A549 treated with CORT108297 at 1 μM for 4 hours (cell line): ENCODE measurements at places on chromosomes 16 and 17. TPM values are rescaled to one million over a fixed set of nuclear protein-coding genes. Genes with fewer than 3 reads are reported as not detected.

Gene TMEM238L
- not detected in 5 replicates for total RNA-seq

Gene FLOT2
- total RNA-seq = 71.4 to 84.2 TPM (median 80.5 TPM) in 5 replicates

Gene LRRC37A
- total RNA-seq = 0.51 to 0.95 TPM (median 0.85 TPM) in 5 replicates

Gene FAM222B
- total RNA-seq = 25.7 to 31.0 TPM (median 27.7 TPM) in 5 replicates

Gene METTL23
- 60.8 to 65.2 TPM (median 61.7 TPM) in 5 replicates for total RNA-seq

Gene C16orf46
- total RNA-seq = 0.59 to 1.5 TPM (median 0.72 TPM) in 5 replicates

Gene MYH1
- not detected in 5 replicates for total RNA-seq

Gene ZNF500
- total RNA-seq = 6.8 to 10.3 TPM (median 8.7 TPM) in 5 replicates

Gene SDR42E2
- total RNA-seq = not detected in 5 replicates

Gene CD300H
- 0.32 to 0.76 TPM (median 0.53 TPM) in 5 replicates for total RNA-seq

Gene COL1A1
- total RNA-seq = 5.1 to 11.3 TPM (median 10.2 TPM) in 5 replicates

Gene KRTAP16-1
- not detected in 5 replicates for total RNA-seq

Gene ANKRD40CL
- not detected in 5 replicates for total RNA-seq

Gene ACSM5
- total RNA-seq = 0.03 TPM in 1 of 5 replicates, not detected in the others
